ENCODE measurements at places on chromosomes 5 and 9.

GRCh38 chr5:14834584-14835550 lies 36.7 kb downstream of the ANKH start:
- DNase-seq: no peak

DNA sequence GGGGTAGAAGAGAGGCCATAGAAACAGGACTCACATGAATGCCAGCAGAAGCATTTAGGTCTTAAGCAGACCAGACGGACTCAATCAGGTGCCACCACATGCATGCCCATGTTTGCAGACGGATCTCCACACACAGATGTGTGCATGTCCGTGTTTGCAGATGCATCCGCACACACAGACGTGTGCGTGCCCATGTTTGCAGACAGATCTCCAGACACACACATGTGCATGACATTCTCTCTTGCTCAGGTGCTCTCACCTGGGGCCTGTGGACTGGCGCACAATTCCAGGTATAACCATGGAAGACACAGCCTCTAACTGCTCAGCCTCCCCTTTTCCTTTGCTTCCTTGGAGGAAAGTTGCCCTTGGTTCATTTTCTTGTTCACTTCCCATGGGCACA lies 148.3 kb downstream of the CACNA1B start:
- no peak for DNase-seq

GRCh38 chr5:134423376-134423775 lies 11.7 kb upstream of the CDKN2AIPNL start:
- no peak for DNase-seq

DNA sequence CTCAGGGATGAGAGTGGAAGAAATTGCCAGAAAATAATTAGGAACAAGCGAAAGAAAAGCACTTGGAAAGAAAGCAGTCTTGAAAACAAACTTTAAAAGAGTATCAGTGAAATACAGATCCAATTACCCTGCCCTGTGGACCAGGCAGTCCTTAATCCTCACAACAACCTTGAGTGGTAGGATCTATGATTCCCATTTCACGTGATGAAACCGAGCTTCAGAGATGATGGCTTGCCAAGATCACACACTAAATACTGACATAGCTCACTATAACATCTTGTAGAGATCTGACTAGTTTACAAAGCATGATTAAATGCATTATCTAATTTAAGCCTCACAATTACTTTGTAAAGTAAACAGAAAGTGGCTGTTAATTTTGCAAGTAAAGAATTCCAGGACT lies 55.5 kb upstream of the ABCA1 start:
- DNase-seq: no peak

GRCh38 chr9:132169672-132170392 lies 8.0 kb downstream of the NTNG2 start:
- peak; percentile 74 for DNase-seq

GRCh38 chr5:99032234-99033013 lies 103.6 kb upstream of the CHD1 start:
- peak; percentile 41 for DNase-seq

DNA sequence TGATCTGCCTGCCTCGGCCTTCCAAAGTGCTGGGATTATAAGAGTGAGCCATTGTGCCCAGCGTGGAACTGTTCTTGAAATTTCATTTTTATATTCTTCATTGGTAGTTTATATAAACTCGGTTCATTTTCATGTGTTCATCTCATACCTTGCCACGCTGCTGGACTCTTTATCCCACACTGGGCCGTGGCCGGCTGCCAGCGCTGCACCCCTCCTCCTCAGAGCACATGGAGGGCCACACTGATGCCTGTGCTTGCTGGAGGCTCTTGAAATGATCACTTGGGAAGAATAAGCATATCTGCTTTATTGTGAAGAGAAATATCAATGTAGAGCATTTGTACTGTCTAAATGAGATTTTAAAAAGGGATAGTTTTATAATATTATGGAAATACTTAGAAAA lies 69.5 kb downstream of the EHMT1 start:
- no peak for DNase-seq

Data from activated CD4-positive, alpha-beta T cell treated with anti-CD3 and anti-CD28 coated beads for 48 hours (primary cell).